ENCODE measurements at places on chromosomes 4 and X. TPM values are rescaled to one million over a fixed set of nuclear protein-coding genes. Genes with fewer than 3 reads are reported as not detected.

The WNK3 gene
- 0.67 TPM for total RNA-seq

The TMEM175 gene
- total RNA-seq: 8.1 TPM

The RTL5 gene
- total RNA-seq: 0.37 TPM

The PGRMC1 gene
- total RNA-seq: 173 TPM

The SHOX gene
- not detected for total RNA-seq

The ANK2 gene
- total RNA-seq: 24.0 TPM

The MAGEA11 gene
- total RNA-seq: not detected

The TLR2 gene
- 0.10 TPM for total RNA-seq

The NUDT10 gene
- 0.50 TPM for total RNA-seq

The CENPVL1 gene
- not detected for total RNA-seq

The SSX1 gene
- not detected for total RNA-seq

The KLB gene
- not detected for total RNA-seq

The USP17L25 gene
- total RNA-seq: not detected

The ACOT9 gene
- 107 TPM for total RNA-seq

The CLDN22 gene
- total RNA-seq: not detected

The XPNPEP2 gene
- total RNA-seq: not detected

The CENPC gene
- total RNA-seq: 8.6 TPM
